Gastrocnemius medialis (tissue), 4 donors: ENCODE measurements at places on chromosomes 5 and 9. TPM values are rescaled to one million over a fixed set of nuclear protein-coding genes. Genes with fewer than 3 reads are reported as not detected.

DNA sequence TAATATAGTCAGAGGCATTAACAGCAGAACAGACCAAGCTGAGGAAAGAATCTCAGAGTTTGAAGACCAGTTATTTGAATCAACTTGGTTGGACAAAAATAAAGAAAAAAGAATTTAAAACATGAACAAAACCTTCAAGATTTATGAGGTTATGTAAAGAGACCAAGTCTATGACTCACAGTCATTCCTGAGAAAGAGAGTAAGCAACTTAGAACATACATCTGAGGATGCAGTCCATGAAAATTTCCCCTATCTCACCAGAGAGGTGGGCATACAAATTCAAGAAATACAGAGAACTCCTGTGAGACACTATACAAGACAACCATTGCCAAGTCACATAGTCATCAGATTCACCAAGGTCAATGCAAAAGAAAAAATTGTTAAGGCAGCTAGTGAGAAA is 17.4 kb upstream of the C9orf72 start:
- no peaks in the 10 kb centered on the region for H3K4me1 ChIP-seq
- H3K36me3 ChIP-seq = no peaks in the 10 kb centered on the region
- no peaks in the 10 kb centered on the region for H3K27me3 ChIP-seq
- H3K27ac ChIP-seq = no peak overlapping the region

STK32A gene
- 0.04 TPM for total RNA-seq

WHRN gene
- total RNA-seq = not detected

IL5 gene
- not detected for total RNA-seq

DNA sequence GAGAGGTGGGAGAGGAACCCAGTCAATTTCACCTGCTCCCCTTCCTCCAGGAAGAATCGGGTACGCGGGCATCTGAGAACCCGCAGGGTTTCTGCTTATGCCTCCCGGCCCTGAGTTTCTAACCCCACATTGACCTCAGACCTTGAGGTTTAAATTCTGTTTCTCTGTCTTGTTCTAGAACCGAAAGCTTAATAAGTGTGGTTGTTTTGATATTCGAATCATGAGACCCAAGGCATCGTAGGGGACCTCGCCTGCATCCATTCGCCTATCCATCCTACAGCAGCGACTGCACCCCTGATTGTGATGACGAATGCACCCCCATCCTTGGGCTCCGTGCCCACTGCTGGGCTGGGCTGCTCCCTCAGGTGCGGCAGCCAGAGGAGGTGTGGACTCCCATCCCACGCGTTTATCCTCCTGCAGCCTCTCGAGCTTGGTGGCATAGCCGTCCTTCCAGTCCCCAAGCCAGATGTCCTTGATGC is 80.8 kb upstream of the IER5L start:
- peaks cover 12% of the 10 kb centered on the region for H3K27me3 ChIP-seq
- H3K27ac ChIP-seq = no peak overlapping the region
- peaks cover 12% of the 10 kb centered on the region for H3K4me1 ChIP-seq
- no peak for DNase-seq
- no peaks in the 10 kb centered on the region for H3K36me3 ChIP-seq

CD14 gene
- total RNA-seq = 12.2 TPM

DNA sequence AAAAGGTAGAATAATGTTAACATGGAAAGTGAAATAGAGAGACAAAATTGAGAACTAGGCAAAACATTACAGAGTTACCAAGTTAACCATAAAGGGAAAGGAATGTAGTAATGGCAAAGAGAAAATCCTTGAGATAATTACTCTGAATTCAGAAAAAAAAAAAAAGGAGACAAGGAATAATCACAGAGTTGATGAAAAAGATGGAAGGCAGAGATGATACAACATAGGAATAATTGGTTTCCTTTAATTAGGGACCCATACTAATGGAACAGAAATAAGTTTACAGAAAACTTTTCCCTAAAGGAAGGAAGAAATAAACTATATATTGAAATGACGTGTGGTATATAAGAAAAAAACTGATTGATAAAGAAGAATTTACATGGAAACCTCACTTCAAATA is 254.1 kb upstream of the FBXL7 start:
- no peaks in the 10 kb centered on the region for H3K4me1 ChIP-seq
- H3K27ac ChIP-seq = no peak overlapping the region
